ENCODE measurements at places on chromosomes 5 and 9.
A peak's percentile ranks its signal among the peaks of the same experiment; 100 is the strongest.

GRCh38 chr5:133193794-133194193 is 142.0 kb downstream of the HSPA4 start:
- DNase-seq, result no peak

DNA sequence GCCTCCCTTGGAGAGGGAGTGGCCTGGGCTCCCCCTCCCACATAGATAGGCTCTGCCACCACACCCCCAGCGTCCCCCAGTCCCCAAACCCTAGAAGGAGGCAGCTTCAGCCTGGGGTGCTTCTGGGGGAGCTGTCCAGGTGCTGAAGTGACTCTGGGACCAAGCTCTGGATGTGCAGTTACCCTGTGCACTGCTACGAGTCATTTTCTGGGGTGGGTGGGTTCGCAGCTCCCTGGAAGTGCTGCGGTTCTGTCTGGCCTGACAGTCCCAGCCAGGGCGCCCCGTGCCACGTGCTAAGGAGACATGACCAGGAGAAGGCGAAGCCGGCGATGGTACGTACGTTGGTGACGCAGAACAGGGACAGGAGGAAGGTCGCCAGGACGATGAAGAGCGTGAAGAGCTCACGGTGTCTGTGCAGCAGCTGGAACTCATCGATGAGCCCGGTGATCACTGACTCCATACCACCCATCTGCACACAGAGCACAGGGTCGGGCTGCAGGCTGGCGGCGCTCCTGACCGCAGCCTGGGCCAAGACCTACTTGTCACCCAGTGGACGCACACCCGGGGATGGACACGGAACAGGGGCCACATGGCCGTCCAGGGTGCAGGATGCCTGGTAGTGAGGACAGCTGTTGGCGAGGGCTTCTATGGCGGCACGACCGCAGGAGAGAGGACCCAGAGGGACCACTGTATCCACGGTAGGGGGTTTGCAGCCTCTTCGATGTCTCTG is 35.7 kb downstream of the SLC6A3 start:
- DNase-seq, result peak; percentile 47

DNA sequence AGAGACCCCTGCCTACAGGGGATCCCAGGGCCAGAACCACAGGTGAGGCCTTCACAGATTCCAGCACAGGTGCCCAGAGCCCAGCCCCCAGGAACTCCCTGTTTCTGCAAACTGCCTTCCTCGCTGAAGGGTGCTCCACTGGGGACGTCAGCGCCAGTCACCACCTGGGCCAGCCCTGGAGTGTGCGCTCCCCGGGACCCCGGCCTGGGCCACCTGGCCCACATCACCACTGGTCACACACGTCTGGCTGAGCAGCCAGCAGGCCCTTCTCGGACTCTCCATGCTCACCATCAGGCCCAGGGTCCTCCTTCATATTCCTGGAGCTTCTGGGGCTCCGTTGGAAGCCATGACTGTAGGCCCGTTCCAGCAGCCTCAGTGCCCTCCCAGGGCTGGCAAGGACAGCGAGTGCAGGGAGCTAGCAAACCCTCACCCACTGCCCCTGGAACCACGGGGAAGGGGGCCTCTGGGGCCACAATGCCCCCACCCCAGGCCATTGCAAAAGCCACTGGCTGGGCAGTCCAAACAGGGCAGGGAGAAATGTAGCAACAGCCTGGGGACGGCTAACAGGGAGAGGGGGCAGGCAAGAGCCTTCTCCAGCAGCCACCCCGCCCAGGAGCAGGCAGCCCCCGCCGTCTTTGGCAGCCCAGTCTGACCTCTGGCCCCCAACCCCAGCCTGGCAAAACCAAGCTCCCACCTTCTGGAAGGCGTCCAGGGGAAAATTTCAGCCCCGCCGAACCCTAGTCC is 1.3 kb downstream of the AGPAT2 start:
- no peak for DNase-seq

GRCh38 chr5:149549461-149550267 is 1.6 kb downstream of the CSNK1A1 start:
- DNase-seq, result no peak

GRCh38 chr5:134794082-134794481 is 35.5 kb downstream of the DDX46 start:
- DNase-seq, result no peak

DNA sequence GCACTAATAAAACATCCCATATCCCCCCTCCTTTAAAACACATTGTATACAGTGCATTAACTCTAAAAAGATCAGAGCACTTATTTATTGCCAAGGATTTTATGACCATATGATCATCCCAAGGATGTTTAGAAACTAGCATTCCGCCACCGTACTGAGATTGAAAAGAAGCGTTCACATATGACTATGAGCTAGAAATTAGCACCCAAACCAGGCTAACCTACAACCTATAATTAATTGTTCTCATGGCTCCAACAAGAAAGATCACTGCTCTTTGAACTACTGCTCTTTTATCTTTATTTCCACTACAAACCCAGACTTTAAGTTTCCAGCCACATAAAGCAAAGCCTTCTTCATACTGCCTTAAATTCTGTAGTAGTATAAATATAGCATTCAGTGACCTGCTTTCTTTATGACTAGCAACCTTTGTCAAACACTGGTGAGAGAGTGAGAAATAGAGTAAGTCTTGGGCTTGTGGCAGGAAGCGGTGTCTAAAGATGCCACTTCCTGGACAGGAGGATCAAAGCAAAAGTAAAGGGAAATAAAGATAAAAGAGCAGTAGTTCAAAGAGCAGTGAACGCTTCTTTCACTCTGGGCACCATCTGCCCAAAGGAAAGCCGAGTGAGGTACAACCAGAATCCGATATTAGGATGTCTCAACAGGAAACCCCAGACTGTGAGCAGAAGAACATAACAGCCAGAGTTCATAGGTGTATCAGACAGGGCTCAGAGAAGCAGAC is 151.1 kb upstream of the ERCC6L2 start:
- no peak for DNase-seq

DNA sequence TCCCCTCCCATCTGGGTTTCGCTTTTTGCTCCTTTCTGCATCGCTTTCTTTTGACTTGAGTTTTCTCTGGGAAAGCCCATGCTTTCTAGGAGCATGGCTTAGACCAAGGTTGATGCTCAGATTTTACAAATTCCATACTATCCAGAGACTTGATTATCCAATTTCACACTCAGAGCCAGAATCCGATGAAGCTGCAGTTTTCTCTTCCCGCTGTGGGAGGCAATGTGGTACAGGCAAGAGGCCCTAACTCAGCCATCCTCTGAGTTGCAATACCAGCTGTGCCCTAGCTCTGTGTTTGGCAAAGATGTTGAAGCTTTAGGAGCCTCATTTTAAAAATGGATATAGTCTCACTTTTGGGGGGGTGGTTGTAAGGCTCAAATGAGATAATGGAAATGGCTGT is 85.1 kb downstream of the BRINP1 start:
- peak; percentile 27 for DNase-seq

GRCh38 chr5:72552041-72552557 is 44.9 kb upstream of the ZNF366 start:
- no peak for DNase-seq

GRCh38 chr5:156582193-156582598 is 255.2 kb downstream of the SGCD start:
- DNase-seq, result no peak

DNA sequence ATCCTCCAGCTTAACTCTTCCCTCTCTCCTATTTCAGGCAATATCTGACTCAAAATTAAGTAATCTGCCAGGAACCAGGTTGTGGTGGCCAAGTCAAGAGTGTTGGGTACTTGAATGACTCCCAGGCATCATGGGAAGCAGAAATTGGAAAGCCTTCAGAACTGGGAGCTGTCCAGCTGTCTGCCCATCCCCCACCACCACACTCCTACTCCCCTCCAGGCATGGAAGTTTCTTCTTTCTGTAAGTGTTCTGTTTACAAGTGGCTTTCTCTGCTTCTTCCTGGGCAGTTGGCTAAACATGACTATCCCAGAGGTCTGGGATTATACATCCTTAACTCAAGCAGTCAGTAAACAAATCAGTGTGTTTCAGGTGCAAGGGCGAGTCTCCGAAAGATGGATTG is 14.6 kb upstream of the PBX3 start:
- DNase-seq, result no peak

GRCh38 chr5:108548684-108549596 is 167.0 kb upstream of the FBXL17 start:
- no peak for DNase-seq

DNA sequence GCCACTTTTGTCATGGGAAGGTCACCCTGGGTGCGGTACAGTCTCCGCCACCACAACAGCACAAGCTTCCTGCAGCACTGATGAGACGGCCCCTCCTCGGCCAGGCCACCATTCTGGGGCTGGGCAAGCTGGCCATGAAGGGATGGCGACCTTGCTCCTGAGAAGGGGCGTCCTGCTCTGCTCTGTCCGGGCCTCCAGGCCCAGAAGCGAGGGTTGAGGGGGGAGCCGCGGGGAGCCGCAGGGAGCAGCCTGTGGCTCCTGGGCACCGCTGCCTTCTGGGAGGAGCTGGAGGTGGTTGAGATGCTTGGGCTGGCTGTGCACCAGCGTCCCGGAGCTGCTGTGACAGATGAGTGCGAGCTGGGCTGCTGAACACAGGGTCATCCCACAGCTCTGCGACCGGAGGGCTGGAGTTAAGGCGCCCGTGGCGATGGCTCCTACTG is 84.3 kb upstream of the RAPGEF1 start:
- DNase-seq, result no peak

DNA sequence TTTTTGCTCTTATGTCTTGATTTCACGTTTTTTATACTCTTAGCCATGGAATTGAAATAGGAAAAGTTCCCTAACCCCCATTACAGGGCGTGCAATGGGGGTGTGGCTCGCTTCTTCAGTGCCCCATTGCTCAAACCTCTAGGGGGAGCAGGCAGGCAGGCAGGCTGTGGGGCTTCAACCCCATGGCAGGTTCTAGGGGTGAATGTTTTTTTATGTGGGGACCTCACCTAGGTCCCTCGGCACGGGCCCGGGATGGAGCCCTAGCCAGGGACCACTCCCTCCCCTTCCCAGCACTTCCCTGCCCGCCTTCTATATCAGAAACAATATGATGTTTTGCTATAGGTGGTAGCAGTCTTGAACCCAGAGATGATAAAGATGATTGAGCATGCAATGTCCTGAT is 221.3 kb upstream of the SMC2 start:
- no peak for DNase-seq

- no peak for DNase-seq
Observed at GRCh38 chr9:111854799-111855198, 41.8 kb upstream of the UGCG start.

Measured in H54 (cell line).